ENCODE measurements at places on chromosomes 5 and 9.

GRCh38 chr5:154520861-154521453 is 42.9 kb upstream of the HAND1 start:
- no peak for DNase-seq

GRCh38 chr9:77648234-77649108 is at the start of gene GNA14:
GNA14 (minus strand) TSS chr9:77648322; CDS start chr9:77647793, 529 bp downstream.
- no peak for DNase-seq

- DNase-seq, result no peak
Observed at GRCh38 chr5:80125022-80125961, 90.1 kb downstream of the THBS4 start.

DNA sequence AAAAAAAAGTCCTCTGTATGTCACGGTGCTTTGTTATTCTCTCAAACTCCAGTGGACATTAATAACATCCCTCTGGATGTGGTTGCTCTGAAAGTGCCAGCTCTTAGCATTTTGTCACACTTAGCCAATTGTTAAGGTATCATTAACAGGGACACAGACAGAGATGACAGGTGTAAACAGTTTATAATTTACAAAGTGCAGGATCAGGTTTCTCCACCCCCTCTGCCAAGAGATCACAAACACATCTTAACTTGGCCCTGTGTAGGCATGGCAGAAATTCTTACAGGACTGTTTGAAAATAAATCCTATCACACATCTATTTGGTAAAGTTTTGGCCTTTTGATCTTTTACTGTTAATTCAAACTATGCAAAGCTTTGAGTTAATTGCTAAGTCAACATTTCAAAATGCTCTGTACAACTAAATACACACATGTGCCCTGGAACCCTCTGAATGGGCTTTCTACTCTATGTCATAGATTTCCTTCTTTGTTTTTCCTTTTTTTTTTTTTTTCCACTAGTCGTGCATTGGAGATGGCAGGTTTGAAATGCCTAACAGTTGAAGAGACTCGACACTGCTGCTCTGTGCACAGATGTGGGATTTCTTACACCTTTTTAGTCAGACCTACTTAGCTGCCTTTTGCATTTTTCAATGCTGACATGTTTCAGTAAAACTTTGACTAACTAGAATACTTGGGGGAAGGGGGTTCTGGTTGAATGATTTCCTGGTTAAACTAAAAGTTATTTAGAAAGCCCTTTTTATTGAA is 41.7 kb downstream of the SEMA6A start:
- no peak for DNase-seq

- no peak for DNase-seq
Observed at GRCh38 chr9:93132287-93132927, 1.6 kb downstream of the NINJ1 start.

DNA sequence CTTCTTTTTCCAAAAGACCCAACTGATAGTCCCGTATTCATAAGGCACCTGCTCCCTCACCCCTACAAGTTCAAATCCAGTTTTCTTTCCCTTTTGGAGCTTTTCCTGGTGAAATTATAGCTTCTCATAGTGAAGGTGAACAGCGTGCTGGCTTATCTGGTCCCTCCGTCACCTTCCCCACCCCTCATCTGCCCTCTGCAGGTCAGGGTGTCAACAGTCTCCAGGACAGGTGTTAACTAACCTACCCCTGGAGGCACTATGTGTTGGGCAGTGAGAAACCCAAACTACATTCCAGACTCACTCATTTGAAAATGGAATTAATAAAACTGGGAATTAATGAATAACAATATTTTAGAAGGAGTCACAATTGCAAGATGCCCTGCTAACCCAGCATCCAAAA is 109.0 kb upstream of the TAS2R1 start:
- no peak for DNase-seq

DNA sequence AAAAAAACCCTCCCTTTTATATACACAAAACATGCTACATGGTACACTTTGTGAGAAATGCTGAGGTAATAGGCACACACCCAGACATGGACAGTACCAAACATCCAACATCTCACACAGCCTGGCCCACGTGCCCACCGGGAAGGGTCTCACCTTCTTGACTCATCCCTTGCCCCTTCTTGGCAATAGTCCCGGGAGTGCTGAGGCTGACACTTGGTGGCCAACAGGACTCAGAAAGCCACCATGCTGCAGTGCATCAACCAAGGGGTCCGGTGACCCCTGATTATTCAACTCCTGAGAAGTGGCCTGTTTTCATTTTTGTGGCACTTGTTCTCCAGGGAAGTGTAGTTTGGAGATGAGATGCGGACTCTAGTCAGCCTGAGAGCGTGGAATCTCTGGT is 35.0 kb downstream of the ANGPTL2 start:
- no peak for DNase-seq

GRCh38 chr9:2559192-2560152 is 62.1 kb upstream of the VLDLR start:
- DNase-seq, result no peak

GRCh38 chr5:112417931-112418658 is 982 bp downstream of the EPB41L4A start:
- DNase-seq, result no peak

GRCh38 chr9:125739436-125739835 is 7.7 kb upstream of the PBX3 start:
- no peak for DNase-seq

GRCh38 chr9:107809871-107810460 is 320.4 kb upstream of the KLF4 start:
- DNase-seq, result no peak

DNA sequence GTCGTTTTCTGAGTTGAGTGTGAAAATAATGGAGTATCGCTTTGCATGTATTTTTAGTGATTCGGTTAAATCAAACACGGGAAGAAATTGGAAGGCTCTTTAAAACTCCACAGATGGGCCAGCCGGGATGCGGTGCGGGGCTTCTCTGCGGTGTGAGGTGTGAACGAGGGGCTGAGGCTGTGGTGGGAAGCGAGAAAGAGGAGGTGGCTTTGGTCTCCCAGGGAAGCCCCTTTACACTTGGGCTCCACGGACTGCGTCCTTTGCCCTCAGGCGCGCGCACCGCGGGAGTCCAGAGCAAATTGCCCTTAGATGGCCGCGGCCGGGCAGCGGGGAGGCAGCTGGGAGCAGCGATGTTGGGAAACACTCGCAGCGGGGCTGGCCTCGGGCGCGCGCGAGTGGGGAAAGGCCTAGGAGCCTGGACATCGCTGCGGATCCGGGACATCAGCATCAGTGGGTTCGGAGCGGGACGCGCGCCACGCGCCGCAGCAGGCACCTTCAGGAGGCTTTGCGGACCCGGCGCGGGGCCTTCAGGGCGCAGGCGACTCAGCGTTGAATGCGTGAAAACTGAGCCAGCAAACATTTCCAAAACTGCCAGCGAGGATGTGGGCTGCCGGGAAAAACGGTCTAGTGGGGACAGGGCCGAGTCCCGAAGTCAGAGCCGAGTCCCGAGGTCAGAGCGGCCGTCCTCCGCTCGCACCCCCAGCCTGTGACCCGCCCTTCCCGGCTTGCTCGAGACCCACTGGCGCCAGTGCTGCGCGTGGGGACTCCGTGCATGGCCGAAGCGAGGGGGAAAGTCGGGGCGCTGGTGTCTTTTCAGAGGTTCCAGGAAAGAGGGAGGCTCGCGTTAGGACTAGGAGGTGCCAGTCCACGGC is 6.5 kb downstream of the IRX1 start:
- DNase-seq, result no peak

GRCh38 chr9:117180896-117181445 is 233.9 kb downstream of the ASTN2 start:
- no peak for DNase-seq

DNA sequence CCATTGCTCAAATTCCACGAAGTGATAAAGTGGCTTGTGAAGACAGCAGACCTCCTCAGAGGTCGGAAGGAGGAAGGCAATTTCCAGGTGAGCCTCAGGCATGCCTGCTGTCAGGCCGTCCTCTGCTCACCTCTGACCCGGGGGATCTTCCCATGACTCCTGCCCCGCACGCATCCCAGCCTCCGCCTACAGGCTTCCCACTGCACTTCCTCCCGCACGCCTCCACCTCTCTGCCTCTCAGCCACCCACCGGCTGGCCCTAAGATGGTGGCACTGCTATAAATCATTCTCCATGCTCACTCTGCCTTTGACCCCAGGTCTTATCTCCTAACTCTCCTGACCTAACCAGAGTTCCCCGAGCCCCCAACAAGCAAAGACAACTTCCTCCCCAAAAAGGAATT is 49.4 kb upstream of the DNAH5 start:
- DNase-seq, result no peak

- DNase-seq, result no peak
Observed at GRCh38 chr5:89087551-89088318, 204.8 kb upstream of the MEF2C start.

- DNase-seq, result no peak
Observed at GRCh38 chr5:155057626-155058025, 44.1 kb downstream of the KIF4B start.

- no peak for DNase-seq
Observed at GRCh38 chr5:33457126-33457525, 16.4 kb downstream of the TARS1 start.

GRCh38 chr9:135251996-135252760 is 164.7 kb downstream of the OLFM1 start:
- DNase-seq, result no peak

DNA sequence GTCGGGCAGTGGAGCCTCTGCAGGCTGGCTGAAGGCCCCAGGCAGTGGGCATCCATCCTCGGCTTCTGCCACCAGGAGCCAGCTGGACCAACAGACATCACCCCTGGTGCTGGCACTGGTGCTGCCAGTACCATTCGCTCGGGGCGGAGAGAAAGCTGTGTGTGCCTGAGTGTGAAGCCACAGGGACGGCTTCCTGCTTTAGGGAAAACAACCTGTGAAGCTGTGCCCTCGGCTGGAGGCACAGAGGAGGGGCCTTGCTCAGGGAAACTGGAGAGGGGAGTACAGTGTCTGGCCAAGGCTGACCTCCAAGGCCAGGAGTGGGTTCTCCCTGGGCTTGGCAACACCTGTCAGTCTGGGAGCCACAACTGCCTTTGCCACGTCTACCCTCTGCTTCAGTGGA is 38.3 kb downstream of the NEK6 start:
- no peak for DNase-seq

- DNase-seq, result no peak
Observed at GRCh38 chr5:171835066-171835465, 49.4 kb downstream of the SMIM23 start.

GRCh38 chr9:116027951-116028350 is 125.6 kb upstream of the PAPPA start:
- DNase-seq, result no peak

GRCh38 chr9:129126749-129127618 is 15.8 kb downstream of the PTPA start:
- DNase-seq, result no peak

DNA sequence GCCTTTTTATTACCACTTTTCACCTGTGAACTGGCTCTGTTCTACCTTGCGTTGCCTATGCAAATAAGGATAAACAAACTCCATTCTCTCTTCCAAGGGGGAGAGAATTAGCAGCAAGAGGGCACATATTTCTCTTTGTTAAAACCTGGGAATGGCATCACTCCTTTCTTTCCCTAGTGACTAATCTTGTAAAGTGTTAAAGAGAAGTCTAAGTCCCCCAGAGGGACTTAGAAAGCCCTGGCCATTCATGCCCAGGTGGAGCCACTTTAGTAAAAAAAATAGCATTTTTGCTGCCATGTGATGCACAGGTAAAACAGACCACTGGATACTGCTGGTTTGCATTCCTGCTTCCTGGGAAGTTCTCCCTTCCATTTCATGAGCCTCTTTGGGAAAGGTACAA is 148.4 kb downstream of the MAN2A1 start:
- no peak for DNase-seq

- DNase-seq, result no peak
Observed at GRCh38 chr5:157306692-157307471, 41.0 kb downstream of the CYFIP2 start.

- DNase-seq, result no peak
Observed at GRCh38 chr5:160064995-160065614, 54.1 kb downstream of the PWWP2A start.

- DNase-seq, result no peak
Observed at GRCh38 chr5:151125421-151125820, 32.2 kb downstream of the ANXA6 start.

DNA sequence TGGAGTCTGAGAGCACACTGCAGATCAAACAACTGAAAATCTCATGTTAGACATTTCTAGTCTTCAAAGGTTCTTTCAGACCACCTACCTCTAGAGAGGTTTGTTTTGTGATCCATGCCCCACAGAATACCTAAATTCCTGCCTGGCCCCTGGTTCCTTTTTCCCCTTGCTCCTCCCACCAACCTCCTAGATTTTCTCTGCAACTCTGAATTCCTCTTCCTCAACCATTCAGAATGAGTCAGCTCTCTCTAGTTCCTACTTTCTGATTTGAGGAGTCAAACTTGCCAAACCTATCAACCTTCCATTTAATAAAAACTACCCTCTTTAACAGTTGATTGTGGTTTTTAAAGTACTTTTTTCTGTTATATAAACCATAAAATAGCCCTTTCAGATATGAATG is 83.2 kb upstream of the ZNF462 start:
- no peak for DNase-seq

- DNase-seq, result no peak
Observed at GRCh38 chr5:149750596-149750995, 20.5 kb downstream of the PPARGC1B start.

GRCh38 chr5:95794070-95794516 is 28.4 kb downstream of the GLRX start:
- no peak for DNase-seq

GRCh38 chr5:97383996-97384395 is 200.9 kb upstream of the RIOK2 start:
- no peak for DNase-seq

GRCh38 chr9:114006155-114006550 is 71.9 kb downstream of the AMBP start:
- no peak for DNase-seq

- DNase-seq, result no peak
Observed at GRCh38 chr5:123176938-123177275, 87.9 kb downstream of the PRDM6 start.

DNA sequence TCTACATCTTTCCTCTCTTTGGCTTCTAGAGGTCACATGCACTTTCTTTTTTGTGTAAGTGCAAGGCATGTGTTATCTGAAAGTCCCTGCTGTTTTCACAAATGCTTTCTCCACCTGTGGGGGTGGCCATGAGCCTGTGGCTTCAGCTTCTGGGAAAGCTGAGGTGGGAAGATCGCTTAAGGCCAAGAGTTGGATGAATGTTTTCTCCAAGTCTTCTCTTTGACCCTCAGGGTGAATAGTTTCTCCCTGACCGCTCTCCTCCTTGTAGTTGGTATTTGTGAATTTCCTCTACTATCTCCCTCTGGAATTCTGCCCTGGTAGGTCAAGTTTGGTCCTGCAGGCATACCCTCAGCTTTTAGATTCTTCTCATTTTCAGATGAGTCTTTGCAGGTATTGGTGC is 74.2 kb downstream of the UGCG start:
- no peak for DNase-seq

DNA sequence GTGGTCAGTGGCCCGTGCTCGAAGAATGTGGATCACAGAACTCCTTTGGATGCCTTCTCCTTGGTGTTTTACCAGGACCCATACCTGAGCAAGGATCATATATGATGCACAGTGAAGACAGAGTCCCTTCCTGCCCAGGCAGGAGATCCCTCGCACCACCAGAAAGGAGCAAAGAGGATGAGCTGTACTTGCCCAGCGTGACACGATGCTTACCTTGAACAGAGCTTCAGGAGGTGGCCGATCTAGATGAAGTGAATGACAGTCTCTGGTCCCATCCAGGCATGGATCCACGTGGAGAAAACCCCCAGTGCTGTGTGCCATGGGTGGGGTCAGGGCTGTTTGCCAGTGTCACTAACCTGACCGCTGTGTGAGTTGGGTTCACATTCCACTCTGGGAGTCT is 455.4 kb downstream of the GADD45G start:
- no peak for DNase-seq

GRCh38 chr5:80763873-80764647 is 109.3 kb upstream of the DHFR start:
- DNase-seq, result no peak

- no peak for DNase-seq
Observed at GRCh38 chr9:69806627-69807026, 14.0 kb upstream of the CFAP95 start.

Data from stimulated activated CD8-positive, alpha-beta memory T cell treated with anti-CD3 and anti-CD28 coated beads, Interleukin-4, amount 100 ng/mL, for 1 hour (primary cell).